ENCODE measurements at places on chromosomes 6 and 20.
A peak's percentile ranks its signal among the peaks of the same experiment; 100 is the strongest.

GRCh38 chr6:105940990-105941389 lies 145.1 kb upstream of the PRDM1 start:
- DNase-seq, result no peak

DNA sequence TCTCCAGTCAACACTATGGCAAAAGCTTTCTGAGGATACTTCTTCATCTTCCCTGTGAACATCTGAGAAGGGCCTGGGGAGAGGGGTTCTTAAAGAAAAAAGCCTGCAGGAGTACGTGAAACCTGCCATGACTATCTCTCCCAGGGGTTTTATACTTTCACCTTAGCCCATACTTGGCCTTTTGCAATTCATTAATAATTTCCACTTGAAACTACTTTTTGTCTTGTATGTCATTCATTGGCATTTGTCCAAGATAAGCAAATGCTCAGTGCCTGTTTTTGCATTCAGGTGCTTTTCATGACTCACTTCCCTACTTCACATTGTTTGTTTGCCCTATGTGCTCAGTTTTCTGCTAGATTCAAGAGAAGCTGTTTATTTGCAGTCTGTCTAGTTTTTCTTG lies 580.3 kb upstream of the GJE1 start:
- DNase-seq, result peak; percentile 31

DNA sequence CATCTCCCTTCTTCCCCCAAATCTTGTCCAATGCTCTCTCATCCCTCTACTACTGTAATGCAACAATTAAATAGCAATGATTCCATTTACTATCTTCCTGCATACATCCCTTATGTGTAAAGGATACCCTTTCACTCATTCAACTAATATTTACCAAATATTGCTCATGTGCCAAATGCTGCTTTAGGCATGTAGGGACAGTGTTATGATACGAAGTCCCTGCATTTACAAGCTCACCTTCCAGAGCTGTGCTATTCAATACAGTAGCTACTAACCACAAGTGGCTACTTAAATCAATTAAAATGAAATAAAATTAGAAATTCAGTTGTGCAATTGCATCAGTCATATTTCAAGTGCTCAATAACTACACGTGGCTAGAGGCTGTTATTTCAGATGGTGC lies 41.1 kb downstream of the GMDS start:
- no peak for DNase-seq

DNA sequence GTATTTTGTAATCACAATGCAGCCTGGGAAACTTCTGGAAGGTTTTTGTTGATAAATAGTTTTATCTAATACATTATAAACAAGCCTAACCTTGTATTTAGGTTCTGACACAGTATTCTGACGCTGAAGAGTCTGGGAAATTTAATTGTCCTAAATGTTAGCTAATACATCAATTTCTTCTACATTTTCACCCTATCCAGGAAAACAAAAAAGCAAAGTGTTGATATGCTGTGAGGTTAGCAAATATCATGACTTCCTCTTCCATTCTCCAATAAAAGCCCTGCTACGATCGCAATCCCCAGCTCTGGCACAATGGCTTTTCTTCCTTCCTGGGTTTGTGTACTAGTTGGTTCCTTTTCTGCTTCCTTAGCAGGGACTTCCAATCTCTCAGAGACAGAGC lies at the start of gene C6orf58:
C6orf58 (plus strand) TSS at position 301 of the 400 bp plus-strand sequence; CDS start at position 313, 12 bp downstream.
- DNase-seq, result no peak

GRCh38 chr6:143476545-143476944 lies 25.9 kb downstream of the PEX3 start:
- DNase-seq, result no peak

GRCh38 chr6:170489836-170490235 lies 63.3 kb downstream of the PSMB1 start:
- DNase-seq, result peak; percentile 8

DNA sequence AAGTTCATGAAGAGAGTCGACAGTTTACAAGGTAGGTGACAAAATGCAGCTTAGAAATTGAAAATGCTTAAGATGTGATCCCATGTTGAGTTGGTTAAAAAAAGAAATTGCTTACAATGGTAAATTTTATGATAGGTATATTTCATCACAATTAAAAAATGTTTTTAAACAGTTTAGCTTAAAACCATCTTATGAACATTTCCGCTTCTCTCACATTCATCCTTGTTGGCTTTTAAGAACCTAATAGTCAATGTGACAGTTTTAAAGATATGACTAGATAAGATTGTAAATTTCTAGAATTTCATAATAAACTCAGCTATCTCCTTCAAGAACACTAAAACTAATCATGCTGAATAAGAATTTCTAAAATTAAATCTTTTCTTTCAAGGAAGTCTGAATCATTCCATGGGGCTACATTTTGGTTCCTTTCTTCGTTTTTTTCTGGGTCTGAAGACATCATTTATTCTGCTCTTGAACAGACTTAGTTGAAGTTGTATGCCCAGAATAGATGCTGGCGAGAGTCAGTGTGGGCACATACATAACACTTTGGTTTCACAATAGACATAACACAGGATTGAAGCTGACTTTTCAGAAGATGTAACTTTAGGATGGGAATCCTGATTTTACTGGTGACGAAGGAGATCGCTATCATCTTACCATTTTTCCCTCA lies 35.9 kb upstream of the LTV1 start:
- DNase-seq, result no peak

- DNase-seq, result peak; percentile 85
Observed at GRCh38 chr6:113690281-113691259, 166.6 kb upstream of the MARCKS start.

- DNase-seq, result no peak
Observed at GRCh38 chr20:53335555-53335954, 258.1 kb downstream of the ZNF217 start.

- peak; percentile 62 for DNase-seq
Observed at GRCh38 chr20:13119583-13119982, 101.5 kb upstream of the ISM1 start.

DNA sequence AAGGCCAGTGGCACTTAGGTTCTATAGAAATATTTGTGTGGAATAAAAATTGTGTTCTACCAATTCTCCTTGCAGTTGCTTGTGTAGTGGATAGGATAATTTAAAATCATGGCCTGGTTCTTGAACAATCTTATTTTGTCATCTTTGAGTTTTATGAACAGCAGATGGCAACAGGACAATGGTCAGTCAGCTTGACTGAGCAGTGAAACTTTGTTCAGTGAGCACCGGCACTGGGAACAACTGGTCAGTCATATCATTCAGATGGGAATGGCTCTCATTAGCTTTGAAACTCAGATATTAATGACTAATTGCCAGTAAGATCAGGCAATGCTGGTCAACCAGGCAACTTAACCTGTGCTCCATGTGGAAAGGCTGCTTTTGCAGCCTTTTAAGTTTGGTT lies 129.2 kb downstream of the BCKDHB start:
- no peak for DNase-seq

- DNase-seq, result peak; percentile 20
Observed at GRCh38 chr6:31528307-31528777, 420 bp upstream of the MCCD1 start.

- no peak for DNase-seq
Observed at GRCh38 chr20:6888736-6889395, 121.4 kb downstream of the BMP2 start.

Data from EH (cell line).